ENCODE measurements at places on chromosomes 16 and 17.

GRCh38 chr17:60392845-60393702 is 1.1 kb upstream of the USP32 start:
- no peak for DNase-seq

DNA sequence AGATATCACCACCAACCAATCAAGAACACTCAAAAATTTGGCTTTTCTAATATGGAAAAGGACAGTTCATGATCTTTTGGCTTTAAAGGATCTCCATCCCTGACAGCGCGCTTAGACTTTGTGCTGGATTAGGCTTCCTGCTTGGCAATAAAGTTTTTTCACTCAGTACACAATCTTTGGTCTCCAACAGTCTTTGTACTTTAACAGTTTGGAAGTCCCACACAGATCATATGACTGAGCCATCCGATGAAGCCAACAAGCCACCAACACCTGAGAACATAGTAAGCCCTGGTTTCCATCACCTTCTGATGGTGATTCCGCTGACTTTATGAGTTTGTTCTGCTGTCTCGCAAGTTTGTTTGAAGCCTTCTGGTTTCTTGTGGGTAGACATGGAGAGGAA is 34.3 kb downstream of the SMURF2 start:
- no peak for DNase-seq

DNA sequence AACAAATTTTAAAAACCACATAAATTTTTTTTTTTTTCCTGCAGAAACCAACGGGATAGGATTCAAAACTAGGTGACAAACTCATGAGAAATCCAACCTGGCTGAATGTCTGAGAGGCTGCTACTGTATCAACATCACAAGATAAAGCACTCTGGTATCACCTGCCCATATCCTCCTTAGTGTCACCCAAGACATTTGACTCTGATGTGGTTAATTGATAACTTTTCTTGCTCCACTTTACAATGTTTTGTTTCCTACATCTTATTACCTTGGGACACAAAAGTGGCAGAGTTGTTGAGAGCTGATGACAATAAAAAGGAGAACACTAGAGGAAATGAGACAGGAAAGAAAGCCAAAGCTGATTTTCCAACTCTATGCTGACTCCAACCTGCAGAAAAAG is 4.0 kb upstream of the FBXL20 start:
- DNase-seq, result no peak

GRCh38 chr16:22848451-22848850 is 34.5 kb downstream of the HS3ST2 start:
- DNase-seq, result no peak
